Fibroblast of skin of scalp (primary cell): ENCODE measurements at places on chromosomes 2 and 18.
A peak's percentile ranks its signal among the peaks of the same experiment; 100 is the strongest.

DNA sequence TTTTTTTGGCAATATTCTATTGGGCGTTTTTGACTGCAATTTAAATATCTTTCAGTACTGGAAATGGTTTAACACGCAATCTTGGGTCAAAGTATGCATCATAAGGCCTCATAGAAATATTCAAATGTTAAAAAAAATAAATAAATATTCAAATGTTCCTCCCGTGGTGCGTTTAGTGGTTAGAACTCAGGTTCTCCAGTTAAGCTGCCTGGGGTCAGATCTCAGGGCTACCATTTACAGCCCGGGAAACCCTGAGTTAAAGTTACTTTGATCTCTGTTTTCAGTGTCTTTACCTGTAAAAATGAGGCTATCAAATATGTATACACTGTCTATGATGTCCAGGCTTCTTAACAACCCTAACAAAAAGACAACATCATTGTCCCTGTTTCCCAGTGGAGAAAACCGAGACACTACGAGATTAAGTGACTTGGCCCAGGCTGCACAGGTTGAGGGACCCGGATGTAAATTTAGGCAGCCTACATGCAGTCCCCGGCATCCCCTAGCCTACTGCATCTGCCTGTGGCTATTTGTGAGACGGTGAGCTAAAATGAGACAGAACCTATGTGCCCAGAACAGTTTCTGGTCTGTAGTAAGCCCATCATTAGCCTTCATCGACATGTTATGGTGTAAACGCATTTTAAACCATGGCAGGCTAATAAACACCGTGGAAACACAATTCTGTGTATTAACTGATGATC lies 1.7 kb downstream of the FHL2 start:
- DNase-seq, result no peak

DNA sequence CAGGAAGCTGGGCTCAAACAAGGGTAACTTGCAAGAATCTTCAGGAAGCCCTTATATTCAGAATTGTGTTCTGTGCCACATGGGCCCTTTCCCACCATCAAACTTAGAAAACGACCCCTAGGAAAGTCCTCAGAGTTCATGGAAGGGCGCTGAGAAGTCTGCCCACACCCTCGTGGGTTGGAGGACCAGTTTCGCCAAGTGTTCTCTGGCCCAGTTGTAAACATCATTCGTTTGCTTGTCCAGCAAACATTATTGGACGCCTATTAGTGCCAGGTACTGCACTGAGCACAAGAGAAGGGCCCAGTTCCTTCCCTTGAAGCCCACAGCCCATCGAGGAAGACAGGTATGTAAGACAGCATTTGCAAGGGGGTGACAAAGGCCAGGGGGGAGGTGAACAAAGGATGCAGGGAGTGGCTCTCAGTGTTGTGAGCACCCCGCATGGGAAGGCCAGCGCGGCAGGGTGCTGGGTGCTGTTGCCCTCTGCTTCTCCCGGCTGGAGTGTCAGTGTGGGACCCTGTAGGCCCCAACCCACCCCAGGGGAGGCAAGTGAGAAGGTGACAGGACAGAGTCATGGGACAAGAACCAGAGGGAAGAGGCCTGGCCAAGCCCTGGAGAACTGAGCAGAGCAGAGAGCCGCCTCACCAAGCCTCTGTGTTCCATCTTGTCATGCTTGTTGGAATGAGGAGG lies 60.2 kb upstream of the ALPP start:
- no peak for DNase-seq

DNA sequence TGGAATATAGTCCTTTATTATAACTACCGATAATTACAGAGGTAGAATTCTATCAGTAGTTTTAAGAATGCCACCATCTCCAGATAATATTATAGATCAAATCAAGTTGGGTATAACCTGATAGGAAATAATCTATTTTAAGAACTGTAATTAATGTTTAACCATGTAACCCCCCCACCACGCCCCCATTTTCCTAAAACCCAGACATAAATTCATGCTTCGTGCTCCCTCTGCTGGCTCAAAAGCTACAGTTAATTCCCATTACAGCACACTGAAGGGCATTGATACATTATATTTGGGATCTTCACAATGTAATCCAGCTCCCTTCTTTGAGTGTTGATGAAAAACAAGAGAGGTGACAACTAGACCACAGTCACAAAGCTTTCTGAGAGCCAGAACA lies 228.0 kb upstream of the SMAD7 start:
- DNase-seq, result peak; percentile 45

GRCh38 chr18:2515908-2516625 lies 55.2 kb downstream of the METTL4 start:
- DNase-seq, result peak; percentile 93

GRCh38 chr2:65991381-65992197 lies 443.3 kb upstream of the MEIS1 start:
- DNase-seq, result no peak

- no peak for DNase-seq
Observed at GRCh38 chr18:79523736-79524180, 128.0 kb downstream of the NFATC1 start.

- no peak for DNase-seq
Observed at GRCh38 chr18:46387441-46388131, 269.4 kb downstream of the LOXHD1 start.

DNA sequence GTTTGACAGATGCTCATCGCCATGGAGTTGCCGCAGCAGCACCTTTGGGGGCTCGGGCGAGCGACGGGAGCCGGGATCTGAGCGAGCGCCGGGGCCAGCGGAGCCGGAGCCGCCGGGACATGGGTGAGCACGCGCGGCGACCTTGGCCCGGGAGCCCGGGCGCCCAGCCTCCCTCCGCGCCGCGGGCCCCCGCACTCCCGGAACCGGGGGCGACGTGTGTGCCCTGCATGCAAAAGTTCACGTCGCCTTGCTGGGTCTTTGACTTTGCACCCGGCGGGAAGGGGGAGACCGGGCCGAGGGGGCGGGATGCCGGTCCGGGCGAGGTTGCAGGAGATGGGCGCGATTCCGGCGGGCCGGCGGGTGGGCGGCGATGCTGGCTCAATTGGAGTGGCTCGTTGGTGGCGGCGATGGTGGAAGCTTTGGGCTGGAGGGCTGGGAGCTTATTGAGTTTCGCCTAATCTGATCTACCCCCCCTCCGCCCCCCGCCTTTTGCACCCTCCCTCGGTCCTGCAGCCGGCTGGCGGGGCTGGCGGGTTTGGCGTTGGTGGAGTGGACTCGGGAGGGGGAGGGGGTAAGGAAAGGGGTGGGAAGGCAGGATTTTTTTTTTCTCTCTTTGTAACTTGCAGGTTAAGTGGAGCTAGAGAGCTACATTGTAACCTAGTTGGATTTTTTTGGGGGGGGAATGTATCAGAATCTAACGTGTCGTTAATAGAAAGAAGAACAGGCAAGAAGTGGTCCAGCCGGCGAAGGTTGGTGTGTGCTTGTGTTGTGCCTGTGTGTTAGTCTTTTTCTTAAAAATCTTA lies at the start of gene SETBP1:
SETBP1 (plus strand) TSS at position 616 of the 803 bp plus-strand sequence. CDS start 20,459 bp downstream, outside the sequence.
- DNase-seq, result peak; percentile 63

DNA sequence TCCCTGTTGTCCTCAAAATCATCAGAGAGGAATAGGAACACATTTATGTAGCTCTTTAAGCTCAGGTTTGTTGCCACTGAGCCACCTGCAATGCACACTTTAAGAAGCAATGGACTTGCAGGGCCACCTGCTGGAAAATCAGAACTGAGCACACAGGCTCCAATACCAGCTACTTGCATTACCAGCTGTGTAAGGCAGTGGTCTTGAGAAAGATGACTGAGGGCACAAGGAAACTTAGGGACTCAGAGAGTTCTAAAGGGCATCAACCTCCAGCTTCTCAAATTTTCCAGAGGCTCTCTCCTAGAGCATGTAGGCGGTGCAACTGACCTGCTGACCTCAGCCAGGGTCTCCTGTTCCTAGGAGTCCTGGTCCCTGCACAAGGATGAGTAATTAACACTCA lies 2.5 kb upstream of the CNDP2 start:
- DNase-seq, result peak; percentile 48

- peak; percentile 47 for DNase-seq
Observed at GRCh38 chr2:189676471-189676870, 2.0 kb downstream of the ANKAR start.

DNA sequence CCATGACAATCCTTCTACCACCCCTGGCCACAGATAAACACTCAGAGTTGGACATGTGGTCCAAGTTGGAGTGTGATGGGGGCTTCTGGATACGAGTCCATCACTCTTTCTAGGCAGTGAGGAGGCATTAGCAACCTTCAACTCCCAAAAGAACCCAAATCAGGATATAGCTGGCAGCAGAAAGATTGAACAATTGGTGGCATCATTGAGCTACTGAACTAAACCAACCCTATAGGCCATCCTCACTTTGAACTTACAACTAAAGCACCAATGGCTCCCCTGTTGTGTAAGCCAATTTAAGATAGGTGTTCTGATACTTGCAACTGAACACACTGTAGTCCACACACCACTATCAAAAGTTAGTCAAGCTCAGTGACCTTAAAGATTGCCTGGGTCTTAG lies 24.0 kb upstream of the MARCO start:
- DNase-seq, result no peak
